Erythroblast (primary cell): ENCODE measurements at places on chromosomes 3 and 15.
A peak's percentile ranks its signal among the peaks of the same experiment; 100 is the strongest.

- DNase-seq, result peak; percentile 20
Observed at GRCh38 chr15:39942101-39942752, 8.3 kb downstream of the EIF2AK4 start.

DNA sequence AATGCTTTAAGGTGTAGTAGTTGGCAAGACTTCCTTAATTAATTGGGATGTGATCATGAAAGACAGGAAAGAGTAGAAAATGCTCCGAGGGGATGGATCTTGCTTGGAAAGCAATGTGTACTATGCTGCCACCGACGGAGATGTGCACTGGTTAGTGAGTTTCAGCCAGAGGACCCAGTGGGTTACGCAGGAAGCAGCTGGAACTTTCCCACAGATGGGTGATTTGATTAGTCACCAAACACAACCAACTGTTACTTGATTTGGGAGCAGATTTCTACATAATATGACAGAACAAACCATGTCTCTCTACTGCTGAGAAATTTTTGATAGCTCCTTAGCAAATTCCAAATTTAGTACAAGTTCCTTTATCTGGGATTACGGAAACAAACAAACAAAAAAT is 245.4 kb upstream of the MCTP2 start:
- DNase-seq, result no peak

GRCh38 chr15:66849393-66849745 is 147.3 kb downstream of the SMAD6 start:
- no peak for DNase-seq

DNA sequence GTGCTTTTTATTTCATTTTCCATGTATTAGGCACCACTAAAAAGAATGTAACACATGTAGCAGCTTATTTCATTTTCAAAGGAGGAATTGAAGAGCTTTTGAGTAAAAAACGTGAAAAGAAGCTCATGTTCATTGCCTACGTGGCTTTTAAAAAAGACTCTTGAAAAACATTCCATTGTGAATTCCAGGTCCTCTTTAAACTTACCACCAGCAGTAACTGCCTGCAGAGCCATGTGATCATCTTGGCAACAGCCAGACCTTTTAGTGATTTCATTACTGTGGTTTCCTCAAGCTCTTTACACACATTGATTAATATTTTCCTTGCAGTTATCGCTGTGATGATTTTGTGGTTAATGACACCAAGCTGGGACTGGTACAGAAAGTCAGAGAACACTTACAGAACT is 43.8 kb upstream of the FBXL22 start:
- peak; percentile 11 for DNase-seq

- no peak for DNase-seq
Observed at GRCh38 chr3:51269466-51269865, 115.6 kb upstream of the MANF start.

- DNase-seq, result peak; percentile 58
Observed at GRCh38 chr15:69074001-69074842, 59.7 kb downstream of the NOX5 start.
